ENCODE measurements at places on chromosomes 5 and 9. TPM values are rescaled to one million over a fixed set of nuclear protein-coding genes. Genes with fewer than 3 reads are reported as not detected.

Gene SERF1A
- polyA plus RNA-seq: 6.1 TPM

DNA sequence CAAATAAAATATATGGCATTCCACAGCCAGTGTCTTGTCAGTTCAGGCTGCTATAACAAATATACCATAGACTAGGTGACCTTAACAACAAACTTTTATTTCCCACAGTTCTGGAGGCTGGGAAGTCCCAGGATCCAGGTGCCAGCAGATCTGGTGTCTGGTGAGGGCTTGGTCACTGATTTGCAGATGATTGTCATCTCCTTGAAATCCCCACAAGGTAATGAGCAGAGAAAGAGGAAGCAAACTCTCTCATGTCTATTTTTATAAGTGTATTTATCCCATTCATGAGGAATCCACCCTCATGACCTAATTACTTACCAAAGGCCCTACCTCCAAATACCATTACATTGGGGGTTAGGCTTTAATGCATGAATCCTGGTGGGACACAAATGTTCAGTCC is 663.2 kb downstream of the TLR4 start:
- DNase-seq: no peak

- no peak for DNase-seq
Measured at GRCh38 chr5:116273448-116274242, 188.8 kb downstream of the COMMD10 start.

Gene SLC6A7
- polyA plus RNA-seq: 0.11 TPM

Gene NUTM2F
- polyA plus RNA-seq: not detected

DNA sequence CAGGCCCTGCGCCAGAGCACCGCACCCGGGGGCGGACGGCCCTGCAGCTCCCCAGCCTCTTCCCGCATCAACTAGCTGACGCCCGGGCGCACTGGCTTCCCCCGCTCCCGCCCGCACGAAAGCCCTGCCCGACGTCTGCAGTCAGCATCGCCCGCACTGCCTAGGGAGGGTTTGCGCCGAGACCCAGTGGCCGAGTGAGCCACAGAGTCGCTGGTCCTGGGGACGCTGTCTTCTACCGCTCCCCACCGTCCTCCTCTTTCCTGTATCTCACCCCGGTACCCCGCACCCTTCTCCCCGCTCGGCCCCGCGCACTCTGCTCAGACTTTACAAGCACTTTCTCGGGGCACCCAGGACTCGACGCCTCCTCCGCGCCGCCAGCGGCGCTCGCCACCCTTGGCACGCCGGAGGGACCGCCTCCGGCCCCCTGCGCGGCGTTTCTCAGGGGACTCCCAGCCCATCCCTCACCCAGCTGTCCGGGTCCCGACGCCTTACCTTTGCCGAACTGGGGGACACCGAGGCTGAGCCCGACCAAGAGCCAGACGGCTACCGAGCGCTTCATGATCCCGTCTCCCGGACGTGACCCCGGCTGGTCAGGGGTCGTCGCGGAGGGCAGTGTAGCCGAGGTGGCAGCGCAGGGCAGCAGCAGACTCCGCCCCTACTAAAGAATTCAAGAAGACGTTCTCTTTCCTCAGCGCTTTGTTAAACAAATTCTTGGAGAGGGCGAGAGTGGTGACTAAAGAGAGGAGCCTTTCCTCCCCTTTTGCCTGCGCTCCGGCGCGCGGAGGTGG is 670 bp downstream of the EDIL3 start:
- no peak for DNase-seq

Gene MORN5
- 2.7 TPM for polyA plus RNA-seq

Gene EGFL7
- 43.8 TPM for polyA plus RNA-seq

DNA sequence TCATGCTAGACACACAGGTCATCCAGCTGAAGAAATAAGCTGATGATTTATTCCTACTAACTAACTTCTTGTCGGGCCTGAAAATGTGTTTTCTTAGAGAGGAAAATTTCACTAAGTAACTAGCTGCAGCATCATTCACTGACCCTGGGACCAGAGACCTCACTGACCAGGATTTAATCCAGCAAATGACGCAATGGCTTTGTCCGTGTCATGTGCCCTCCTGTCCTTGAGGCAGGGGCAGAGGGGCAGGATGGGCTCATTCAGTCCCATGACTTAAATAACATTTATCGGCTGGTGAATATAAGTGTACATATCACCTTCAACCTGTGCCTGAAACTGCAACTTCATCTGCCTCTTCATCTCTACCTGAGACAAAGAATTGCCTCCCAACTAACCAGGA is 154.8 kb downstream of the SEMA5A start:
- DNase-seq: no peak

DNA sequence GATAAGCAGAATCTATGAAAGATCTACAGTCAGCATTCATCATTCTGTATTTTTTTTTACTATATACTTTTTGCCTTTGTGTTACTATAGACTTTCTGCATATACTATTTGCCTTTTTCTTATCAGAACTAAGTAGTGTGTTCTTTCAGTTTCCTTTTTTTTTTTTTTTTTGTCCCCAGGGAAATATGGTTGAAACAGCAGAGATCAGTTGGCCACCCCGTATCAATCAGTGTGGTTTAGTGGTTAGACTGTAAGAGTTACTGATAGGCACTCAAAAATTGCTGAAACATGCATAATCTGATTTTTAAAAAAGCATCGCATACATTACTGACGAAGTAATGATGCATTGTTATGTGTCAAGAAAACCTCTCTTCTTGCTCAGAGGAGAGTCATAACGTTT is 990.8 kb upstream of the EDIL3 start:
- DNase-seq: no peak

- no peak for DNase-seq
Measured at GRCh38 chr5:97418462-97418861, 235.4 kb upstream of the RIOK2 start.

Gene PCDHA11
- polyA plus RNA-seq: 0.09 TPM

DNA sequence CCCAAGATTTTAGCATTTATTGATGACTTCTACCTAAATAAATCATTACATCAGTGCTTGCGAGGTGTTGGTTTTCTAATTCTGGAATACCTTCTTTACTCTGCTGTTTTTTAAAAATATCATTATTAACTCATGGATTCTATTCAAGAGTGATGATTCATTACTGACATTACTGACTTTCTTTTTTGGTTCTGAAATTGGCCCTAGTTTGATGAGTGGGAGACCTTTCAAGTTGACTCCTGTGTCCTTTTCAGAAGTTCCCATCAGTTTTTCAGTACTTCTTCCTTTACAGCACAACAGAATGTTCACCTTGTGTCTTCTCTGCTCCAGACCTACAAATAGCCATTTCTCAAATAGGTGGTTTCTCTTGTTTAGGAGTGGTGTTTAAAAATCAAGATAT is 114.1 kb downstream of the PCSK5 start:
- DNase-seq: no peak

- DNase-seq: no peak
Measured at GRCh38 chr5:143245929-143246561, 157.4 kb downstream of the NR3C1 start.

Gene ENHO
- 1.9 TPM for polyA plus RNA-seq

- DNase-seq: peak; percentile 15
Measured at GRCh38 chr5:137395011-137395755, 103.9 kb downstream of the SPOCK1 start.

DNA sequence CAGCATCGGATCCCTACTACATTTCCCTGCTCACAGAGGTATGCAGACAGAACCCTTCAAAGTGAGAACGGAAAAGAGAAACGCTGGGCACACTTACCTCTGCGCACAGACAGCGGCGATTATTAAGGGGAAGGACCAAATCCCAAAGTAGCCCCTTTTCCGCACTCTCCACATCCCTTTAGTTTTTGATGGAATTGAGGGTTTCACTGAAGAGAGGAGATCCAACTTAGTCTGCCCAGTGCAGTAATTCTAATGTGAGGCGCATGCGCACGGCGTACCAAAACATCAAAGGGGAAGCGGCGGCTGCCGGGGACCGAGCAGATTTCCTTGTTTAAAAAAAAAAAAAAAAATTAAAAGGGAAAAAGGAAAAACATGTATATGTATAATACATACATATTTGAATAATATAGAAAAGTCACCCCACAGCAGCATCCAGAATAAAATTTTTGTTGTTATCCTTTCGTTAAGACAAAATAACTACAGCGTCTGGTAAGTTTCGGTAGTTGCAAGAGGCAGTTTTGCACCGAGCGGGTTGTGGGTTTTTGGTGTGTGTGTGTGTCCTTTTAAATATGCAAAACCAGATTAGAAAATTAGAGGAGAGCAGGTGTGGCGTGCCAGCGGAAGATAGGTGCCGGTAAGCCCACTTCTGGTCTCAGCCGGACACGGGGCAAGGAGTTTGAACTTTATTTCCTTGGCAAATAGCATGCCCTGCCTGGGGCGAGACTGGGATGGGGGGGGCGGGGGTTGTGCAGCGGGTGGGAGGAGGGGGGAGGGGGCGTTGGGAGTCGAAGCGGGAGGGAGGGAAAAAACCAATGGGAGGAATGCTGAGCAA is at the start of gene GABRB2:
Gene GABRB2 (minus strand): TSS at position 256 of the 832 bp plus-strand sequence. CDS start 82 bp downstream, at position 174.
- DNase-seq: peak; percentile 47

DNA sequence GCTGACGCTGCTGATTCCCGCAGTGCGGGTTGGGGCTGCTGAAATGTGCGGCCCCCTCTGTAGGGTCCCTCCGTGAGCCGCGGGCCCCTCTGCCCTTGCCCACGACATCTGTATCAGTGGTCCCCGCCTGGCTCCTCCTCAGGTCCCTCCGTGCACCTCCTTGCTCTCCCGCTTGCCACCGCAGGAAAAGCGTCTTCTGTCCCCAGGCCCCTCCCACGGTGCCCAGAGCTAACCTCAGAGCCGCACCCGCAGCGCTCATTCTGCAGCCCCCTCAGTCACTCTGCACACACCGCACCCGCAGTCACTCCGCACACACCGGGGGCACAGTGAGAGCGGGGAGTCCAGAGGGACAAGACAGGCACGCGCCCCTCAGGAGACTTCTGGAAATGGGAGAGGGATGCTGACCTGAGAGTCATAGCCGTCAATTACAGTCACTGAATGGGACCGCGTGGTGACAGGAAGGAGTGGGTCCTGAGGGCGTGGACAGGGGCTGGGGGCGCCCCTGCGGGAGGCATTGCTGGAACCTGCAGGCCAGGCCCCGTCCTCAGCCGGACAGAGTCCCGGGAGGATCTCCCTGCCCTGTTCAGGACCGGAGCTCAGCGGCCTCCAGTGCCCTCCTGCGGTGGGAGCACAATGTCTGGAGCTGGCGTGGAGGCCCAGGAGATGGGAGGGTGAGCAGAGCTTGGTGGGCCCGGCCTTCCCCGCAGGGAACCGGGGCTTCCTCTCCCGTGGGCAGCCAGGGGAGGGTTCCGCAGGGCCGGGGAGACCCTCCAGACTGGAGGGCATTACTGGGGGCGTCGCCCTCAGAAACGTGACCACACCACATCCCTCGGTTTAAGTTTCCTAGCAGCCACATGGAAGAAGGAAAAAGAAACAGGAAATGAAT is 66.1 kb upstream of the CTSL start:
- DNase-seq: no peak

Gene FBLL1
- 0.66 TPM for polyA plus RNA-seq

DNA sequence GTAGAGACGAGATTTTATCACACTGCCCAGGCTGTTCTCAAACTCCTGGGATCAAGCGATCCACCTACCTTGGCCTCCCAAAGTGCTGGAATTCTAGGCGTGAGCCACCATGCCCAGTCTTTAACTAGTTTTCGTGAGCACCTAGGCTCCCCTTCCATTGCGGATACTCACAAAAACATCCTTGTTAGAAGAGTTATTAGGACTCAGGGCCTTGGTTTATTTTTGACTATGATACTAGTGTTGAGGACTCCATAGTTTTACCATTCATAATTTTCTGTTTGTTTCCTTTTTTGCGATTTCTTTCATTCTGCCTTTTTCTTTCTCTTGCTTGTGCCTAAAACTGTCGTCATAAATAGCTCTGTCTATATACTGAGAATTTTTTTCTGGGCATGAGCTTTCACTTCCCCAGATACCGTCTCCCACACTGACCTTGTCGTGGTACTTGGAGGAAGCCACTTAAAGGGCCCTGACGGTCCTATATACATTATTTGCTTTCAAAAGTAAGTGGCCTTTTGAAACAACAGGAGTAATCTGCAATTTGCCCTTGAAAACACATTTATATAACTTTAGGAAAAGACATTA is 5.2 kb downstream of the F2R start:
- DNase-seq: no peak

Gene NRARP
- 6.8 TPM for polyA plus RNA-seq

Data from renal cortex interstitium (tissue), 15 donors.